ENCODE measurements at places on chromosomes 7 and 10.

- no peak for DNase-seq
These were observed 36.2 kb downstream of the WBP1L start for GRCh38 chr10:102779680-102780526.

GRCh38 chr7:70097645-70098044, 499.4 kb downstream of the AUTS2 start:
- DNase-seq, result no peak

DNA sequence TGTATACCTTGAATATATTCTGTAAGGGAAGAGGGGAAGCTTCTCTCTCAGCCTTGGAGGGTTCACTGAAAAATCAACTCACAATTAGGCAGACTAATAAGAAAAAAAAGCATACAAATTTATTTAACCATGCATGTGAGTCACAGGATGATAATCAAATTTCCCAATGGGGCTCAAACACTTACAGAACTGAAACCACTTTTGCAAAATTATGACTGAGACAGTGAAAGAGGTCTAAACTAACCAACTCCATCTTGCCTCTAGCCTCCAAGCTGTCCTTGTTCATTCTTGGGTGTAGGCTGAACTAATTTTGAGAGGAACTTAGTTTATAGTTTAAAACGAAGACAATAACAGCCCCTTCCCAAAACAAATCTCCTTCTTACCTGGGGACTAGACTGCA, 618.3 kb upstream of the AUTS2 start:
- DNase-seq, result no peak

DNA sequence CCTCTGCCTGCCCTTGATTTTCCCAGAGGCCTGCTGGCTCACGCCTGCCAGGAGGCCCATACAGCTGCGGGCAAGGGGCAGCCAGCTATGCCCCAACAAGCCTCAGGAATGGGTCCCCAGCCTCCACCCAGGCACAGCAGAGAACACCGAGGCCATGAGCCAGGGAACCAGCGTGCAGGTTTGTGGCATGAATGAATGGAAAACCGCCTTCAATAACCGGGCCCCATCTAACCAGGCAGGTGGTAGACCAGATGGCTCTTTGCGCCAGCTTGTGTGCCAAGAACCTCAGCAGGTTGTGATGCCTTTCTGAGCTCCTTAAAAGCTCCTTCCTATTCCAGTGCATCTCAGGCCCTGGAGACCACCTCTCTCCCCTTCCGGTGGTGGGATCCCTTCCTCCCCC, 50.2 kb downstream of the ELFN1 start:
- no peak for DNase-seq

- DNase-seq, result no peak
These were observed 76.8 kb upstream of the AFAP1L2 start for GRCh38 chr10:114481055-114481454.

- no peak for DNase-seq
These were observed 96.6 kb upstream of the LRRN3 start for GRCh38 chr7:110994028-110994967.

GRCh38 chr10:3146289-3146688, 26.3 kb downstream of the PITRM1 start:
- no peak for DNase-seq

GRCh38 chr10:46299536-46300369, 13.0 kb downstream of the ANTXRL start:
- DNase-seq, result no peak

- DNase-seq, result no peak
These were observed 1012.5 kb downstream of the DNAJB9 start for GRCh38 chr7:109582211-109582610.

GRCh38 chr10:113613977-113614690, 49.7 kb downstream of the NRAP start:
- no peak for DNase-seq

DNA sequence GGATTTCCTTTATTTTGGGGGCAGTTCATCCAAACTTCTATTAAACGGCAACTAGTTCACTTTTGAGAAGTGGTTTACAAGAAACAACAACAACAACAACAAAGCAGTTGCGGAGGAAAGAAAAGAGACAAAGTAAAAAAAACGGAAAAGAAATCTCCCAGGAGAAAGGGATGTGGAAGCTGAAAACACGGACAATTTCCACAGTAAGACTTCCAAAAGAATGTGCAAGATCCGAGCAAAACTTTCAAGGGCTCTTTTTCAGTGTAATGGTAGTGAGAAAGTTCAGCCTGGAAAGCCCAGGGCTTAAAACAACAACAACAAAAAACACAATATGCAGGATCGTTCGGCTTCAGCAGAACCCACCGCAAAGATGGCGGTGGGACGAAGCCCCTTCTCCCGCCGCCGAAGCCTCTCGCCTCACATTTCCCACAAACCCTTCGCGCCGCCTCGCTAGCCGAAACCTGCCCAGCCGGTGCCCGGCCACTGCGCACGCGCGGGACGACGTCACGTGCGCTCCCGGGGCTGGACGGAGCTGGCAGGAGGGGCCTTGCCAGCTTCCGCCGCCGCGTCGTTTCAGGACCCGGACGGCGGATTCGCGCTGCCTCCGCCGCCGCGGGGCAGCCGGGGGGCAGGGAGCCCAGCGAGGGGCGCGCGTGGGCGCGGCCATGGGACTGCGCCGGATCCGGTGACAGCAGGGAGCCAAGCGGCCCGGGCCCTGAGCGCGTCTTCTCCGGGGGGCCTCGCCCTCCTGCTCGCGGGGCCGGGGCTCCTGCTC, at the start of gene TNKS2:
Gene TNKS2, plus strand, starts transcription at position 553 of the 775 bp plus-strand sequence. CDS start 265 bp downstream, outside the sequence.
- peak; percentile 70 for DNase-seq

GRCh38 chr7:66296557-66296956, 91.4 kb downstream of the TPST1 start:
- no peak for DNase-seq

DNA sequence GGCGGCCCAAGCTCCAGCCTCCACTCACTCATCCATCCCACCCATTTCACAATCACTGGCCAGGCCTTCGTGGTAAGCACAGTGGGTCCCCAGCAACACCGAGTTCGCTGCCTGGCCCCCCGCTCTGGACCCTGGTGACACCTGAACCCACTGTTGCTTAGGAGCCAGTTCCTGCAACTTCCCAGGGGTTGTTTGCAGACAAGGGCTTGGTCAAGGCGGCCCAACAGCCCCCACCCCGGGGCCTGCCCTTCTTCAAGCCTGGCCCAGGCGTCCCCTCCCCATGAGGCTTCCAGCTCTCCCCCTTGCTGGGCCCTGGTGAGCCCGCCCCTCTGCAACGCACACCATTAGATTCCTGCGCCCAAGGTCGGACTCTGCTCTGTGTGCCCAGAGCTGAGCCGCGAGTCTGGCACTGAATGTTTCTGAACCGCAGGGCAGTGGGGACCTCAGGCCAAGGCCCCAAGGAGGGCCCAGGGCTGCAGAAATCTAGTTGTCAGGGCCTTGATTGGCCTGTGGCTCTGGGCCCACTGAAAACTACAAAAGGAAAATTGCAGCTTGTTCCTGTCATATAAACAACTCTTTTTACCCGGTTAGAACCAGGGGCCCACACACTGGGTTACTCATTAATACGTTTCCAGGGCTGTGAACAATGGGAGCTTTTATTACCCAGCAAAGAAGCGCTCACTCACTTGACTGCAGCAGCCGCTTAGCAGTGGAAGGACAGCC, 2.1 kb upstream of the COX19 start:
- no peak for DNase-seq

DNA sequence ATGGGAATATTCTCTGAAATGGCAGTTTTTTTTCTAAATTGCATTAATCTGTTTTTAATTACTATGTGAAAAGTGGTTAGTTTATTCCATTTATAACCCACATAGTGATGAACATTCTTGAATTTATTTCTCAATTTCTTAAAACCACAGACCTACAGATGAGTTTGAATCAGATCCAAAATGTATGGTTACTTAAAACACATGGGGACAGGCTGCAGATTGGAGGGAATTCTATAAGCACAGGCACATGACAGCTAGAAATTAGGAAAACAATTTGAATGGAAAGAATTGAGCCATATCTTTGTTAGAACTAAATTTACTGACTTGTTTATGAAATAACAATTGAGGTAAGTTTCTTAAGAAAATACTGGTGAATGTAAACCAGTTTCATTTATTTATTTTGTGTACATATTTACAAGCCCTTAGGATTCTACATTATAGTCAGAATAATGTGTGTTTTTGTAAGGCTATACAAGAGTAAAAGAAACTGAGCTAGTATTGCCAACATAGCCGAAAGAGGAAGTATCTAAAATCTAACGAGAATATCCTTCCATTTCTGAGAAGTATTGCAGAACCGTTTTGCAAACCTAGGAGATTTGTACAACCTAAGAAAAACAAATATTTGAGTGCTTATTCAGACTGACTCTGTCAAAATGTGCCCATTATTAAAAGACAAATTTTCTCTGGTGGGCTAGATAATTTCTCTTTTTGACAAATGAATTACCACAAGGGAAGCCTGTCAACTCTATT, 434.3 kb upstream of the SEMA3D start:
- no peak for DNase-seq

DNA sequence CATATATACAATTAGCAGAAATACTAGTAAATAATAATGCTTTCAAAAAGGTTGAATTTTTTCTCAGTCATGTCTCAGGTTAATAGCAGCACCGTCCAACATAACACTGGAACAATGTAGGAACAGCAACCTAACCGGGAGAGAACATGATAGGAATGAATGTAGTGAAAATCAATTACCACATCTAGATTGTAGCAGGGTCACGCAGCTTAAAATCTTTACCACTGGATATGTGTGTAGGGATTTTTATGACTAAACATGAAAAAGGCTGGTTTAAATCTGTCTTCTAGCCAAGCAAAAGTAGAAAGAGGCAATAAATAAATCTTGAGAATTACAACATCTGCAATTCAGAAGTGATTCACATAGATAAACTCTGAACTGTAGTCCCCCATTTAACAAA, 326.0 kb downstream of the DGKB start:
- no peak for DNase-seq

GRCh38 chr7:129832282-129832681, 120.5 kb downstream of the UBE2H start:
- DNase-seq, result no peak

DNA sequence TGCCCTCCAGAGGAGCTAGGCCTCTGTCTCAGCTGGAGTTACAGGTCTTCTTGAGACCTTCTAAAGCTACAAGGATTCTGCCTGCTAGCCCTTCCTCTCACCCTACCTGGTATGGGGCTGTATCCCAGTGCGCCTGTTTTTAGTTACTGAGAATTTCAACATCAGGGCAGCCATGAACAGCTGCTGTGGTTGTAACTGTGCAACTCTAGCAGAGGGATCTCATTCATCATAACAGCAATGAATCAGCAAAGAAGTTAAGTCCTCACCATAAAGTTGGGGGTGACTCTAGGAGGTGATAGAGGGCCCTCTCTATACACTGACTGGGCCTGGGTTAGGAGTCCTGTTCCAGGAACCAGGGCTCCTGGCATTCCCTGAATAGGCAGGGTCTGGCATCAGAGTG, 14.0 kb upstream of the CDH23 start:
- no peak for DNase-seq

GRCh38 chr7:30445770-30446169, 32.8 kb downstream of the NOD1 start:
- DNase-seq, result peak; percentile 49

DNA sequence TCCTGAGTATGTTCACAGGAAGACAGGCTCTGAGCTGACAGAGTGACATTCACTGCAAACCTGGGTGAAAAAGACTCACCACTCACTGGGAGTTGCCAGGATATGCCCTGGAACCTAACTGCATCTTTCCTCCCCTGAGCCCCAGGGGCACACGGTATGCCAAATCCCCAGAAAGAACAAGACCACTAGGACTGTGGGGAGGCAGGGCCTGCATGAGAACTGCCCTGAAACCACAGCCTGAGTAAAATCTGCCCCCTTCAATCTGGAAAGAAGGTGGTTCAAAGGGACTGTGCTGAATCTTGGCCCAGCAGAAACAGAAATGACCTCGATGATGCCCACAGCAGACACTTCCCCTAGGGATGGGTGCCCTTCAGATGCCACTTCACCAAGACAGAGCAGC, 6.5 kb downstream of the FAM53B start:
- no peak for DNase-seq

- DNase-seq, result no peak
These were observed 314.0 kb upstream of the SEMA3A start for GRCh38 chr7:84508606-84509005.

- DNase-seq, result no peak
These were observed 5.2 kb downstream of the RBP3 start for GRCh38 chr10:47353351-47353750.

DNA sequence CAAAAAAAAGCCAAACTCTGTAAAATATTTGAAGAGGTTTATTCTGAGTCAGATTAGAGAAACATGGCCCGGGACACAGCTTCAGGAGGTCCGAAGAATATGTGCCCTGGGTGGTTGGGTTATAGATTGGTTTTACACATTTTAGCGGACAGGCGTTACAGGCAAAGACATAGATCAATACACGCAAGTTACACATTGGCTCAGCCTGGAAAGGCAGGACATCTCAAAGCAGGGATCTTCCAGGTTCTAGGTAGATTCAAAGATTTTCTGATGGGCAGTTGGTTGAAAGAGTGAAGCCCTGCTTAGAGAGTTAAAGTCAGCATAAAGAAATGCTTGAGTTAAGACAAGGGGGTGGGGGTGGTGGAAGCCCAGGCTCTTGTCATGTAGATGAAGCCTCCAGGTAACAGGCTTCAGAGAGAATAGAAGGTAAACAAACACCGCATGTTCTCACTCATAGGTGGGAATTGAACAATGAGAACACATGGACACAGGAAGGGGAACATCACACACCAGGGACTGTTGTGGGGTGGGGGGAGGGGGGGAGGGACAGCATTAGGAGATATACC, 464.3 kb upstream of the ADARB2 start:
- DNase-seq, result no peak

DNA sequence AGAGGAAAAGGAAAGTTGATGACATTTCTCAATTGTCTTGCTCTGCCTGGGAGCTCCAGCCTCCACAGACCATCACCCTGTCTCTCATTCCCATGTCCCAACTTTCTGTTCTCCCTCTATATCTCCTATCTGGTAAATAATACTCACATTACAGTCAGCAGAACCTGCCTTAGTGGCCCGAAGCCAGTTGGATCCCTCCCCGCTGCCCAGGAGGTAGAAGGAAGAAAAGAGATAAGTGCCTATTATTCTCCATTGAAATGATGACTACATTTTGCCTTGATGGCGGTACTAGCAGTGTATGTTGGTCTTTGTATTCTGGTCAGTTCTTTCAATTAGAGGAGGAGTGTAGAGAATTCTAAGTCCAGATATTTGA, 91.9 kb downstream of the CSTF2T start:
- DNase-seq, result no peak

GRCh38 chr7:107194052-107194451, 25.2 kb downstream of the HBP1 start:
- DNase-seq, result no peak

DNA sequence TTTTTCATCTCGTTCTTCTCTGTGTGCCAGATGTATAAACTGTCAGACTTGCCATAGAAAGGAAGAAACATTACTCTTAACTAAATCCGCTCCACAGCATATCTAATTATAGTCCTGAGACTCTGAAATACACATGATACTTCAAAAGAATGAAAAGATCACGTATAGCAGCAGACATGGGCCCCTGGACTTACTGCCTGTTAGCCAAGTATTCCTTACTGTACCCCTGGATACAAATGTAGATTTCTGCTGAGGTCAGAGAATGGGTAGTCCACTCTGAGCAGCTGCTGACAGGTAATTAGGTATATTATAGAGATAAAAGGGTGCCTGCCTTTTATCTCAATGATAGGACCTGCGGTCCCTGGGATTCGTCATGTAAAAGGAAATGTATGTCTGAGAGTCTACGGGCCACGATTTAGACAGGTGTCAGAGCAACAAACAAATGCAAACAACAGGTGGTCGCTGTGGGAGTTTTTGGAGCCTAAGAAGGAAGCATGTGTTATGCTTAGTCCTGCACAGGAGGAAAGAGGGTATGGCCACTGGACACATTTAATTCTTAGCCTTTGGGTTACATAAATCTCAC, 69.4 kb downstream of the VOPP1 start:
- DNase-seq, result no peak

GRCh38 chr10:37854626-37855025, 2.8 kb downstream of the ZNF248 start:
- DNase-seq, result no peak

Data from esophagus squamous epithelium (tissue), 5 donors.